Right lung (tissue), 10 donors: ENCODE measurements at places on chromosomes 4 and X. TPM values are rescaled to one million over a fixed set of nuclear protein-coding genes. Genes with fewer than 3 reads are reported as not detected.

The GAGE1 gene
- not detected for polyA plus RNA-seq

The OTUD4 gene
- polyA plus RNA-seq = 45.5 TPM

The LRP2BP gene
- polyA plus RNA-seq = 5.2 TPM

The KCTD8 gene
- polyA plus RNA-seq = 0.55 TPM

The SULT1E1 gene
- 131 TPM for polyA plus RNA-seq

The TBX22 gene
- polyA plus RNA-seq = not detected

The SATL1 gene
- polyA plus RNA-seq = 0.61 TPM

The SMARCAD1 gene
- polyA plus RNA-seq = 72.0 TPM

The GAGE12F gene
- polyA plus RNA-seq = not detected

The SNX12 gene
- polyA plus RNA-seq = 54.0 TPM

The TMEM192 gene
- 19.5 TPM for polyA plus RNA-seq

The UBL4A gene
- polyA plus RNA-seq = 28.8 TPM

The TRMT10A gene
- polyA plus RNA-seq = 14.5 TPM

The CT45A2 gene
- 0.45 TPM for polyA plus RNA-seq
